ENCODE measurements at places on chromosomes 2 and 18. TPM values are rescaled to one million over a fixed set of nuclear protein-coding genes. Genes with fewer than 3 reads are reported as not detected.
A peak's percentile ranks its signal among the peaks of the same experiment; 100 is the strongest.

GRCh38 chr2:177753682-177754491 is 318.7 kb downstream of the PDE11A start:
- DNase-seq: peak; percentile 69

DNA sequence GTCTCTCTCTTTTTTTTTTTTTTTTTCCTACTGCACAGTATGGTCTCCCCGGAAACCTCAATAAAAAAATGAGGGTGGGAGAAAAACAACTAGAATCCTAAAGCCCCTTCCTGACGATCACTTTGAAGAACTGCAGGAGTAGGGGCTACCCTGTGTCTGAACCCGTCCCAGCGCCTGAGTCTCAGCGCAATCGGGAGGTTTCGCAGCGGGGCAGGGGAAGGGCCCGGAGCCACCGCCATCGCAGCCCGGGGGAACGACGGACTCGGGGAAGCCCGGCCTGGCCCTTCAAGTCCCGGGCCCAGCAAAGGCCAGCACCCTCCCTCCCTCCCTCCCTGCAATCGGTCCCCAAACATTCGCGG is 411 bp downstream of the NARS1 start:
- DNase-seq: no peak

Gene SS18
- total RNA-seq: 82.8 TPM

DNA sequence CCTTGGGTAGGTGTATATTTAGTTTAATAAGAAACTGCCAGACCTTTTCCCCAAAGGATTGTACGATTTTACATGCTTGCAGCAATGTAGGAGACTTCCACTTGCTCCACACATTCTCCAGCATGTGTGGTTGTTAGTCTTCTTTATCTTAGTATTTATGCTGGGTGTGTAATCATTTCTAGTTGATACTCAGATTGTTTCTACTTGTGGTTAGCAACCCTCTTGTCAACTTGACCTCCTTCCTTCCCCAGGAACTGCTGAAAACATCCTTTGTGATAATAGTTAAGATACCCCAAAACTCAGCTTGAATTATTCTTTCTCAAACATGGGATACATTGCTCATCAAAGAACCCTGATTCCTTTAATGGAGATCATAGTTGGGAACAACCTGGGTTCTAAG is 37.2 kb upstream of the CYBRD1 start:
- DNase-seq: no peak

Gene RIT2
- total RNA-seq: not detected

GRCh38 chr18:7958081-7958896 is 391.2 kb downstream of the PTPRM start:
- DNase-seq: no peak

DNA sequence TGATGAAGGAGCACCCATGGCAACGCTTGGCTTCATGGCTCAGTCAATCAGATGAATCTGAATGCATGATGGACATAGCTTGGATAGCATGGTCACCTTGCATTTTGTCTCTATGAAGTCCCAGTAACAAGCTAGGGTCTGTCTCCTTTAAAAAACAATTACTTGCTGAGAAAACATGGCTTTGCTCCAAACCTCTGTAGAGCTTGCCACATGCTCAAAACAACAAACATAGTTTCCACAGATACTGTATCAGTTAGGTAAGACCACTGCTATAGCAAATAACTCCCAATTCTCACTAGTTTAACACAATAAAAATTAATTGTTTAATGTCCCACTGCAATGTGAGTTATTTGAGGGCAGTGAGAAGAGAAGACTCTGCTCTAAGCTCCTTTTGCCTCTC is 401.0 kb downstream of the IRS1 start:
- no peak for DNase-seq

Gene LCT
- total RNA-seq: 0.04 TPM

DNA sequence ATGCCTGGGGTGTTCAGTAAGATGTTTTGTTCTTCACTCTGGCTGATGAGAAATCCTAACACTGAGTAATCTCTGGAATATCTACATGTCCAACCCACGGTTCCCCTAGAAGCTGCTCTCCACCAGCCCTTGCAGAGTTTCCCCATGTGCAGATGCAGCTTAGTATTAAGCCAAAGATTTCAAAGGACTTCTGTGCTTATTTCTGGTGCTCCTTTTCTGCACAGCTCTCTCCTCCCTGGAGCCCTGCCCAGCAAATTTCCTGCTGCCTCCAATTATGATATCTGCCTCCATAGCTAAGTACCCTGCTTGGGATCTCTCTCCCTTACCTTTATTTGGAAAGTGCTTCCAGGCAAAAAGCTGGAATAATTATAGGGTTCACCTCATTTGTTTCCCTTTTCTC is 949.3 kb downstream of the BCL11A start:
- DNase-seq: no peak

Gene PLGLB2
- 4.8 TPM for total RNA-seq

Gene RNU2-63P
- total RNA-seq: 10.3 TPM

DNA sequence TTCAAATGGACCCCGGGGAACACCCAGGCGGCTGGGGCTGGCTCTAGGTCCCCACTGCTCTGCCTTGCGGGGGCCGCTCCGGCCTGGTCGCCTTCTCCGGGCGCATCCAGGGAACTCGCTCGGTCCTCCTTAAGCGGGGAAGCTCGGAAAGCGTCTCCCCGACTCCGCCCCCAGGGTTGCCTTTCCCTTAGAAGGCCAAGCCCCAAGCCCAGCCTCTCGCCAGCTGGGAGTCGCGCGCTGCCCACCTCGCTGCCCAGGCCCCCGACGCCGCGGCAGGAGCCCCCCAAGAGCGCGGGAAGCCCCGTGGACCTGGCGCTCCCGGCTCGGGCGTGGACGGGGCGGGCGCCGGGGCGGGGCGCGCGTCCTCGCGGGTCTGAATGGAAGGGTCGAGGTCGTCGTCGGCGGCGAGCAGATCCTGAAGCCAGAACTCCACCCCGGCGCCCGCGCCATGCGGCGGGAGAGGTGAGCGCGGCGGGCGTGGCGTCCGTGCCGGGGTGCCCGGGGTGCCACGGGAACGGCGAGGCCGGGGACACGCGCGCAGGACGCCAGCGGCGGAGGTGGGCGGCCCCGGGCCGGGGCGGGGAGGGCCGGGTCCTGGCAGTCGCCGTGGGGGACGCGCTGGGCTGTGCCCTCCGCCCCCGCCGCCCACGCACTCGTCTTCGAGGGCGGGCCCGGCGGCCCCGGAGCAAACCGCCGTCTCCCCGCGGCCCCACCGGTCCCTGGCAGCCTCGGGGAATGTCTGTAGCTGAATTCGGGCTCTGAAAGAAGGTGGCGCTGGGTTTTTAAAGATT is at the start of gene BOK:
TSS of gene BOK (plus strand) at position 214 of the 791 bp plus-strand sequence. CDS start 739 bp downstream, outside the sequence.
- no peak for DNase-seq

DNA sequence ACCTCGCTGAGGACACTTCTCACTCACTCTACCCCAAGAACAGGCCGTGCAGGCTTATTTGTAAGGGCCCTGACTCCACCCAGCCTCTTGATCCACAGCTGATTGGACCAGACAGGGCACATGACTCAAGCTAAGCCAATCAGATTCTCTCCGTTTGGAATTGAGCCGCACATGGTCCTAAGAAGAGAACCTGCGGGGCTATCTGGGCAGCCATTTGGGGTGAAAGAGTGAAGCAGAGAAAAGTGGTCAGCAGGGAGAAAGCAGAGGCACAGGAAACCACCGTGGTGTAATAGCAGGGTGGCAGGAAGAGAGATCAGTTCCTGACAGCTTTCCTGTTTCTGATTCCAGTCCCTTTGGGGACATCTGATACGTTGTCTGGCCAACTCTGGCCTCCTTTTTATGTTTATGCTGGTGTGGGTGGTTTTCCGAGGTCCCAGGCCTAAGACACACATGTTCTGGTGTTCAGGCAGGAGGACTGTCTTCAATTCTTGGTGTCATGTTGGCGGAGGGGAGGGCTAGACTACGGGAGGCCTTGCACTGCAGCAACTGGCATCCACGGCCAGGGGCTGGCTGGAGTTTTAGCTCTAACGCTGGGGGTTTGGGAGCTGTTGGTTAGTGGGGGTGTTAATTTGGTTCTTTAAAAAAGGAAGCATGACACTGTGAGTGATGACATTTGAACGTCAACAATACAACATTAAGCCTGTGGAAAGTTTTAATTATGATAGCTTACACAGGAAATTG is 26.1 kb upstream of the SPTBN1 start:
- DNase-seq: no peak

GRCh38 chr2:60977562-60977895 is 40.0 kb upstream of the PEX13 start:
- no peak for DNase-seq

All from sciatic nerve (tissue), 2 donors.